Naive B cell (primary cell): ENCODE measurements at places on chromosomes 1 and 21.

DNA sequence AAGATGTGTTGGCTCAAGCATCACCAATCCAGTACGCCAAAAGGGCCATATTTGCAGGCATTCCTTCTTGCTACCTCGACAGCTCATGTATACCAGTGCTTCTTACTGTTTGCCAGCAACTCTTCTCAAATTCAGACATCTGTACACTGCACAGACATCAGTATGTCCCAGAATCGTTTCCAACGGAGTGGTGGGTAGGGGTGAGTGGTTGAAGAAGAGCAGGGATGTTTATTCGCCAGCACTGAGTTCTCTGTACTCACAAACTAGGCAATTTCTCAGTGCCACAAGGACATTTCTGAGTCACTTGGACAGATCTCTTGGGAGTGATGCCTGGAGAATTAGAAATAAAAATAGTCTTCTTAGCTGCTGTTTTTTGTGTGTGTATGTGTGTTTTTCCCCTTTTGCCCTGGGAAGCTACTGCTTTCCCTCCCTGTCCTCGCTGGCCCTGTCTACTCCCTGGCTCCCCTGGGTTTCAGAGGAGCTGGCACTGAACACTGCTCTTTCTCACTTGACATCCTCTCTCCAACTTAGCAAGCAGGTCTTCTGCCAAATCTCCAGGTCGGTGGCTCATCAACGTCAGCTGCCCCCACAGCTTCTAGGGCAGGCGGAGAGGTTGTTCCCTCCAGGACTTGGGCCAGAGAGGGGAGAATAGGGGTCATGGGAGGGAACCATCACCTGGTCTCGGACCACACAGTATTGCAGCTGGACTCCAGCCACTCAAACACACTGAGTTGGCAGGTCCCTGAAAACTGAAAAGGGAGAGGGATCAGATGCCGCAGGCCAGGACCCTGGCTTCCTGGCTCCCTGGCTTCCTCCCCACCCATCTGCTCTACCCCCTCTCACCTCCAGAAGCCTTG lies 90.5 kb downstream of the NMNAT2 start:
- no peak for DNase-seq

DNA sequence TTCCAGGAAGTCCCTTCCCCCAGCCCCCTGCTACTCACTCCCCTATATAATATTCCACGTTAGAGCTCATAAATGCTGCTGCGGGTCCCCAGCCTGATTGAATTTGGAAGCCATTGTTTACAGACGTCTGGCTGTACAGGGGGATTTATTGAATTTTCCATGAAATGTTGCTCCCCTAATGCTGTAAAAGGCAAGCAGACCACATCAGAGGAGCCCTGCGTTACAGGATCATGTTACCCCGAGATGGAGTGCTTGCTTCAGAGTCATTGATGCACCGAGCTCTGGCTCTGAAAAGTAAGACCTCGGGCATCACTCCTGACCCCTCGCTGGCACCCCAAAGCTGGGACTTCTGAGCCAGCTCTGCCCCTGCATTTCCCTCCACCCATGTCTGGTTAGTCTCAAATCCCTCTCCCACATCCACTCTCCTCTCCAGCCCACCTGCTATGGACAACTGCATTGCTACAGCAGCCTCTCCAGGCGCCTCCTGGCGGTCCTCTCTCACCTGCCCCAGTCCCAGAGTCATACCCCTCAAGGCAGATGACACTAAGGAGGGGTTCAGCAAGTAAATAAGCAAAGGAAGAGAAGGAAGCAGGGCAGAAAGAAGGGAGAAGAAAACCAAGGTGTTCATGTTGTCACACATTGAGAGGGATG lies 127.8 kb downstream of the TMEM53 start:
- DNase-seq = no peak

- DNase-seq = no peak
Measured at GRCh38 chr1:109392788-109393616, 4.7 kb downstream of the SORT1 start.

DNA sequence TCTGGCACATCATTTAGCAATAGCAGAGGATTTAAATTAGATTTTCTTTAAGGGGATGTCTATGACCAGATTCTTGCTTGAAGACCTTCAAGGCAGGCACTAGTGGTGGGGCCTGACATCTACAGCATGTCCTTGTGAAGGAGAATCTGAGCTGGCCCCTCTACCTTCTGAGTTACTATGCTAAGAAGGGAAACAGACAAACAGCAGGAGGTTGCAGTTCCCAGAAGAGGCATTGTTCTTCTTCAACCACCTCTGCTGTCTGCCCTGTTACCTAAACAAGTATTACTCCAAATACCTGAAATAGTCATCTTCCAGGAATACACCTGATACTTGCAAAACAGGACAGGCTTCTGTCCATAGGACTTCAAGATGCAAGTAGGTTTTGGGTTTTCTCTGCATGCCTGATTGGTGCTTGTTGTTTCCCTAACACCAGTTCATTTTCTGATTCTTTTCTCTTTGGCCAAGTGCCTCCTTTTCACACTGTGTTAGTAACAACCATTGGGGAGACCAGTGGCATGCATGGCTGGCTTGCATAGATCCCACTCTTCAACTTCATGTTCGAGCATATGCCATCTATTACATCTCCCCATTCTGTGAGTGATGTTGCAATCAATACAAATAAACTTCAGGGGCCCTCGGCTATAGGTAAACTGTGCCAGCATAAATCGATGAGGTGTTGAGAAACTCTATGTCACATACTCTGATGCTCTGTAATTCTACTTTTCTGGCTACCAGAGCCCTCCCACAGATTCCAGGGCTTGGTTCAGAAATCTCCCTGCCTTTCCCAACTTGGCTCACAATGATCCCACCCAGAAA lies 93.0 kb upstream of the DUSP10 start:
- DNase-seq = no peak

GRCh38 chr1:45488666-45489377 lies 2.1 kb downstream of the TESK2 start:
- DNase-seq = no peak

GRCh38 chr1:30649321-30649991 lies 73.9 kb downstream of the MATN1 start:
- no peak for DNase-seq

DNA sequence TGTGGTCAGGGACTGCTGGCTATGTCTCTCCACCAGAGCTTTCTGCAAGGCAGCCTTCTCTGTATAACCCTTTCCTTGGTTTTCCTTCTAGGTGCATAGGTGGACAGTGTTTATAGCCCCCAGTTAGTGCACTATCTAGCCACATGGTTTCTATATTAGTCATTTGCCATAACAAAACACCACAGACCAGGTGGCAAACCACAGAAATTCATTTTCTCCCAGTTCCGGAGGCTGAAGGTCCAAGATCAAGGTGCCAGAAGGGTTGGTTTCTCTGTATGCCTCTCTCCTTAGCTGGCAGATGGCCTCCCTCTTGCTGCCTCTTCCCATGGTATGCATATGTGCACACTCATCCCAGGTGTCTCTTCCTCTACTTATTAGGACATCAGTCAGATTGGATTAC lies 106.4 kb downstream of the KAZN start:
- DNase-seq = no peak

DNA sequence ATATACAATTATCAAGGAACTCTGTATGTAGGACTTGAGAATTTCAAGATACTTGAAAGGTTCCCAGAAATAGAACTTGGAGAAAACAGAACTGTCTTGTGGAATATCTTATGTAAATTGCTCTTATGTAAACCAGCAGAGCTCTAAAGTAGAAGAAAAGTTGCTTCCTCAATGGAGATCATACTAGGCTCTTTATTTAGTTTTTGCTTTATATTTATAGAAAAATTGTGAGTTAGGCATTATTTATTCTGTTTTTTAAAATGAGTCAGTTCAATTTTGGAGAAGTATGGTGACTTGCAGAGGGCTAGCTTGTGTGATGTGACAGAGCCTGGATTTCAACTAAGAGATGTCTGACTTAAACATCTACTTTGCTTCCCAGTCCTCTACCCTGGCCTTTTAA lies 40.4 kb downstream of the ATP6V1G3 start:
- DNase-seq = no peak

DNA sequence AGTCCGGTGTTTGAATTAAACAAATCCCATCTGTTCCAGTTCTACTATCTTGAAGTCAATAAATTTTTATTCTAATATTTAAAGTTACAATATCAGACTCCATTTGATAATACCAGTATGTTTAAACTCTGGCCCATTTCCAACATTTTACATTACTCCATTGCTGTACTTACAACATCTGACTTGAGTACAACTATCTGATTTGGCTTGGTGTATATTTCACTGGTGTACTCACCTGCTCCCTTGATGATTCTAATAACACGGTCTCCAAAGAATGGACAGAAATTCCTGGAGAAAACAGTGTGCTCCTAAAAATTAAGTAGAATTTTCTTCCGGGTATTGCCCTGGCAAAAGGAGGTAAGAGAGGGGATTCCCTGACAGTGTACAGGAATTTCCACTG lies 680.5 kb upstream of the ADAMTS5 start:
- DNase-seq = no peak

DNA sequence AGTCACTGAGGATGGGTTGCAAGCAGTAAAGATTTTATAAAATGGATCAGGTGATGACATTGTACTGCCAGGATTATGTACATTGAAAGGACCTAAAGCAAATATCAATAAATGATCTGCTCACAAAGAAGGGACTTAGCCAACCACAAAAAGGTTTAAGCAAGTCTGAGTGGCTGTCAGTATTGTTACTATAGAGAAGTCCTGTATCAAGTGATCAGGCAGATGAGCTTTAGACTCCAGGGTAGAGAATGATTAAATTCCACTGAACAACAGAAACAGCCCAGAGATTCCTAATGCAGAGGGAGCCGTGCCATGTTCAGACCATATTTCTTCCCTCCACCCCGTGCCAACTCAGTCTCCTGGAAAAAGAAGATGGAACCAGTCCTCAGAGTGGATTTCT lies 138.9 kb downstream of the SETD4 start:
- no peak for DNase-seq

DNA sequence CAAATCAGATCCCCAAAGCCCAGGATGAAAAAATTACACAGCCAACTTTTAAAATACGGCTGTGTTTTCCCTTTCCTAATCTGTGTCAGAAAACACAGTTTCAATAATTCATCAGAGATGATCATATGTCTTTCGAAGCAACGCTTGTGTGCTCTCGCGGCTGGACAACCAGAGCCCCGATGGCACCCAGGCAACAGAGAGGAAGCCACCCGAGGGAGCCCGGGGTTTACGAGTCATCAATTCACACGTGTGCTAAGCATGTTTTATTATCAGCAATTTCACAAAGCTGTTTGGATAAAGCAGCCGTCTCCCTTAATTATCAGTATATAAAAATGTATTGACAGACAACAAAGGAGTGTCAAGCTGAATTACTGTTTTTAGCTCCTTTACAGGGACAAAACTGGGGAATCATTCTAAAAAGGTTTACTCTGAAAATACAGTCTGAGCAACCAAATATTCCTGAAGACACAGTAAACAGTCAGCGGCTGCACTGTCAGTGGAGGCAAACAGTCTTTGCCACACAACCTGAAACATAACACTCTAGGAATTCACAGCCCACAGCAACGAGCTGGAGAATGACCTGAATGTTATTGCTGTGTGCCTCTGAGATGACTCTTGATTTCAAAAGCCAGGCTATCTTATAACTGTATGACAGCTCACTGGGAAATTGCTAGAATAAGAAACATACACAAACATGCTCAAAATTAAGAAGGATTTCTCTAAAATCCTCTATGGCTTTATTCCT lies 201.0 kb downstream of the SIPA1L2 start:
- DNase-seq = no peak

- no peak for DNase-seq
Measured at GRCh38 chr1:200372095-200372884, 37.5 kb downstream of the ZNF281 start.

- DNase-seq = no peak
Measured at GRCh38 chr1:2961081-2961480, 60.2 kb upstream of the ACTRT2 start.
